Endothelial cell of coronary artery (primary cell): ENCODE measurements at places on chromosomes 13 and 19. TPM values are rescaled to one million over a fixed set of nuclear protein-coding genes. Genes with fewer than 3 reads are reported as not detected.

The DHRS12 gene
- 4.1 and 6.1 TPM in 2 replicates for total RNA-seq

The SYNGR4 gene
- not detected in 2 replicates for total RNA-seq

The UPK1A gene
- total RNA-seq: not detected in 2 replicates

The LSM14A gene
- 135 and 150 TPM in 2 replicates for total RNA-seq

The LHB gene
- 0.19 TPM in 1 of 2 replicates, not detected in the other for total RNA-seq

The URAD gene
- total RNA-seq: not detected in 2 replicates

The ICAM3 gene
- 13.5 and 17.4 TPM in 2 replicates for total RNA-seq

The ZNF560 gene
- under 0.01 and 0.47 TPM in 2 replicates for total RNA-seq

The AMER2 gene
- not detected in 2 replicates for total RNA-seq

The ZNF506 gene
- 0.45 and 7.1 TPM in 2 replicates for total RNA-seq

The KIR2DL3 gene
- total RNA-seq: not detected in 2 replicates

The NMRK2 gene
- not detected in 2 replicates for total RNA-seq

The TMEM59L gene
- 0.19 and 0.27 TPM in 2 replicates for total RNA-seq

The CA11 gene
- 1.3 and 1.7 TPM in 2 replicates for total RNA-seq

The ERICH6B gene
- total RNA-seq: not detected in 2 replicates

The SHISA2 gene
- 3.1 and 8.5 TPM in 2 replicates for total RNA-seq

The KLF16 gene
- total RNA-seq: 5.8 and 6.8 TPM in 2 replicates

The GJB6 gene
- not detected in 2 replicates for total RNA-seq

The SIAH3 gene
- under 0.01 TPM in 1 of 2 replicates, not detected in the other for total RNA-seq

The ZNF808 gene
- total RNA-seq: 11.9 and 21.7 TPM in 2 replicates

The PSG2 gene
- not detected in 2 replicates for total RNA-seq

The PALM gene
- 2.8 and 6.8 TPM in 2 replicates for total RNA-seq

The ZNF99 gene
- not detected in 2 replicates for total RNA-seq

The GTPBP3 gene
- 9.7 and 12.7 TPM in 2 replicates for total RNA-seq

The ITGBL1 gene
- total RNA-seq: 7.9 and 48.5 TPM in 2 replicates

The DNAAF3 gene
- 0.27 and 0.47 TPM in 2 replicates for total RNA-seq

The RNF17 gene
- total RNA-seq: 0.28 TPM in 1 of 2 replicates, not detected in the other

The SIGLEC8 gene
- total RNA-seq: not detected in 2 replicates

The NANOS3 gene
- not detected in 2 replicates for total RNA-seq

The KIR3DL2 gene
- not detected in 2 replicates for total RNA-seq

The KLHL1 gene
- total RNA-seq: not detected in 2 replicates

The ZNF615 gene
- 6.0 and 9.5 TPM in 2 replicates for total RNA-seq

The BEST2 gene
- total RNA-seq: not detected in 2 replicates

The SYCN gene
- total RNA-seq: not detected in 2 replicates

The IL12RB1 gene
- total RNA-seq: under 0.01 and 0.09 TPM in 2 replicates

The CYP2B6 gene
- total RNA-seq: not detected in 2 replicates

The NLRP7 gene
- not detected in 2 replicates for total RNA-seq

The ZNF383 gene
- total RNA-seq: 3.7 and 4.8 TPM in 2 replicates

The ADAMTS10 gene
- 2.2 and 11.6 TPM in 2 replicates for total RNA-seq

The LENG9 gene
- 4.0 and 9.8 TPM in 2 replicates for total RNA-seq

The ATXN8OS gene
- total RNA-seq: not detected in 2 replicates

The CHST8 gene
- total RNA-seq: 0.18 TPM in 1 of 2 replicates, not detected in the other

The RRAS gene
- 26.4 and 63.0 TPM in 2 replicates for total RNA-seq

The THSD1 gene
- 26.5 and 62.7 TPM in 2 replicates for total RNA-seq

The CEACAM3 gene
- not detected in 2 replicates for total RNA-seq

The GARIN5A gene
- total RNA-seq: 0.19 TPM in 1 of 2 replicates, not detected in the other

The VN1R4 gene
- total RNA-seq: not detected in 2 replicates

The ZNF845 gene
- 7.6 and 8.1 TPM in 2 replicates for total RNA-seq

The RFPL4AL1 gene
- not detected in 2 replicates for total RNA-seq

The WDR88 gene
- not detected in 2 replicates for total RNA-seq

The SOX1 gene
- not detected in 2 replicates for total RNA-seq

The SSC5D gene
- 0.27 and 2.1 TPM in 2 replicates for total RNA-seq

The GNG7 gene
- total RNA-seq: 0.18 and 0.28 TPM in 2 replicates

The KCNRG gene
- total RNA-seq: 7.3 and 9.8 TPM in 2 replicates

The TRIP10 gene
- total RNA-seq: 40.3 and 57.7 TPM in 2 replicates

The TSSK6 gene
- total RNA-seq: 0.45 and 1.0 TPM in 2 replicates

The FGF22 gene
- 0.09 TPM in 1 of 2 replicates, not detected in the other for total RNA-seq

The FBN3 gene
- not detected in 2 replicates for total RNA-seq
